ENCODE measurements at places on chromosomes 7 and 10.

DNA sequence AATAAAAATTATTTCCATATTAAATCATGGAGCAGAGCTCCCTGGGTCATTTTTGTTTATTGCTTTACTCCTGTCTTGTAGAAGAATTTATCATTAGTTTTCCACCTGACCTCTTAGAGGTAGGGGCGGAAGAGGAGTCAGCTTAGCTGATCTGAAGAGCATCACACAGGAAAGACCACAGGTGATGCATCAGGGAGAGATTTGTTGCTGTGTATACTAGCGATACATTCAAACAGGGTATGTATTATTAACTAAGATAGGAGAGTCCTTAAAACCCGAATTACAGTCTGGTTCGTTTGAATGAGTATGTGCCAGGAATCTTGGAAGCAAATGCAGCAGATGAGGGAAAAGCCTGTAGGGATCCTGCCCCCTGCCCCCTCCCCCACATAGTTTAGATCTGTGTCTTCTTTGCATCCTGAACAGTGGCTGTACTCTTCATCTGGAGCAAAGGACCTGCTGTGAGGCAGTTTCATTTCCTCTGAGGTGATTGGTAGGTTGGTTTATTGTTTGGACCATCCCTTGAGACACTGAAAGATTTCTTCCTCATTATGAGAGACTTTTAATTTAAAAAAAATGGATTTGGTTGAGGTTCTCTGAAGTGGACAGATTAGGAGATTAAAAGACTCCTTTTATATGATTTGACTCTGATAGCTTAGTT lies 177.0 kb downstream of the SND1 start:
- DNase-seq, result no peak

- no peak for DNase-seq
Observed at GRCh38 chr7:66905689-66906088, 15.3 kb upstream of the TMEM248 start.

DNA sequence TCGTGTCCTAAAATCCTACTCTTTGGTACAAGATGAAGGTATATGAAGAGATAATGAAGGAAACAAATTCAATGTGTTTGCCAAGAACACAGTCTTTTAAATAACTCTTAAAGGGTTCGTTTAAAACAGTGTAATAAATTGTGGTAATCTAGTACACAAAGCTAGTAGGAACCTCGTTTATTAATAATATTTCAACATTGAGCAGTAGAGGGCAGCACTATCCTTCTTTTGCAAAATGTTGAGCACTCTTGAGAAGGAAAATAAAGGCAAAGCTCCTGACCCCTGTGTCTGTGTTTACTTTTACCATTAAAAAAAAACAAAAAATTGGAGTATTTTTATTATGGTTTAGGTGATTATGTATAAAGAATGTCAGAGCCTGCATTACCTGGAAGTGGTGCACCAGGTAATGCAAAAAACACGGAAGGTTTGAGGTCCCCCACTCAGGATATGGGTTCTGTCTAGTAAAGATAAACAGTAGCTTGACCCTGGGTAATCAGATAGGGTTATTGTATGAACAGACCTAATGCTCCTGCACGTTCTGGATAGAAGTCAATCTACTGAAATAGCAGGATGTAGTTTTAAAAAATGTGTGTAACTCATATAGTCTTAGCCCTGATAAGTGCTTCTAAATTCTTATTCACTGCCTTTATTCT lies 5.7 kb upstream of the GOT1 start:
- DNase-seq, result peak; percentile 31

DNA sequence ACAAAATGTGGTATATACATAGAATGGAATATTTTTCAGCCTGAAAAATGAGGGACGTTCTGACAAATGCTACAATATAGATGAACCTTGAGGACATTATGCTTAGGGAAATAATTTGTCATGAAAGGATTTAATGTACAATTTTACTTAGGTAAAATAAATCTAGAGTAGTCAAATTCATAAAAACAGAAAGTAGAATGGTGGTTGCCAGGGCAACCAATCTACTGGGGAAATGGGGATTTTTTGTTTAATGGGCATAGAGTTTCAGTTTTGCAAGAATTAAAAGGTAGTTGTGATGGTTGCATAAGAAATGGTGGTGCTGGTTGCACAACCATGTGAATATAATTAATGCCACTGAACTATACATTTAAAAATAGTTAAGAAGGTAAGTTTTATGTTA lies 296.0 kb upstream of the SP4 start:
- DNase-seq, result no peak

DNA sequence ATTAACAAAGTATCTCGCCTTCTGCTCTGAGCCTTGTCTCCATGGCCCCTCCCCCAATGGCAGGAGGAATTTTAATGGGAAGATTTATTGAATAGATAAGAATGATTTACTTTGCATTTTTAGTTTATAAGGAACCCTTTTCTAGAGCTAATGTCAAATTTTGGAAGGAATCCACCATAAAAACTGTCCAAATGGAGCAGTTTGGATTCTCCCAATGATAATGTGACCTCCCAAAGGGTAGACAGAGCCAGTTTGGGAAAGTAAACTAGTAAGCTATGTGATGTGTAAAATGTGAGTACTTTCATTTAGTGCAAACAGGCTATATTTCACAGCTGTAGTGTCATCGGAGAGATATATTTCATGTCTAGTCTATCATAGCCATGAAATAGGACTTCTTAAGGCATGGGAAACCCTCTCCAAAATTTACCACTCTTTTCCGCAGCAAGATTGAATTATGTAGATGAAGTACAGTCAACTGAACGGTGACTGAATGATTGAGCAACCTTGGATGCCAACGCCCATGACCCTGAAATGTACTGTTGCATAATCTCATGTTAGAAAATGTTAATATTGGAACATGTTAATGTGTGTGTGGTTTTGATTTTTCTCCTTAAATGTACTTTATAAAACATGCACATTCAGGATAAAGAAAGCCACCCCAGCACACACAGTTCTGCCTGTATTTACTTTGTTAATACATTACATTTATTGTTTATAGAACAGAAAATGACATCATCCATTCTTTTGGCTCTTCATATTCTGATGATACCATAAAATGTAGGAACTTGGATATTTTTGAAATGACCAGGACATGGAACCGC lies 140.6 kb downstream of the NRP1 start:
- no peak for DNase-seq

- DNase-seq, result no peak
Observed at GRCh38 chr10:50456719-50457118, 167.0 kb downstream of the SGMS1 start.

GRCh38 chr10:100775386-100775785 lies 30.0 kb downstream of the PAX2 start:
- DNase-seq, result no peak

DNA sequence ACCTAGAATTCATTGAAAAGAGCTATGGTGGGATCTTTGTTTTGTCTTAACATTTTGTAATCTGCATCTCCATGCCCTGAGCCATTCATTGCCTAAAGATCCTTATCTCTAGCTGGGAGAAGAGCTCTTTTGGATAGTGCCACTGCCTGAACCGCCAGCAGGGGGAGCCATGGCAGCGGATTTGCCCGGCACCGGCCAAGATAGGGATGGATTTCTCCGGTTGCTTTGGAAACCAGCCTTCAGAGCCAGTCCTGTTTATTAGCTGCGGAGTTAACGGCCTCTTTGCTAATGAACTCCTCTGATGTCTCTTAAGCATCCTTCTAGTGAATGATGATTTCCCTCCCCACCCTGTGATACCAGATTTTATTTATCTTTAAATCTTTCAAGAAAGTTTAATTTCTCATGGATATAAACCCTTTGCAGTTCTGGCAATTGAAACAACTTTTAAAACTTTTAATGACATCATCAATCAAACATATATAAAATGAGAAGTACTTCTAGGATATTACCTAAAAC lies 58.2 kb upstream of the LYZL2 start:
- DNase-seq, result peak; percentile 39

DNA sequence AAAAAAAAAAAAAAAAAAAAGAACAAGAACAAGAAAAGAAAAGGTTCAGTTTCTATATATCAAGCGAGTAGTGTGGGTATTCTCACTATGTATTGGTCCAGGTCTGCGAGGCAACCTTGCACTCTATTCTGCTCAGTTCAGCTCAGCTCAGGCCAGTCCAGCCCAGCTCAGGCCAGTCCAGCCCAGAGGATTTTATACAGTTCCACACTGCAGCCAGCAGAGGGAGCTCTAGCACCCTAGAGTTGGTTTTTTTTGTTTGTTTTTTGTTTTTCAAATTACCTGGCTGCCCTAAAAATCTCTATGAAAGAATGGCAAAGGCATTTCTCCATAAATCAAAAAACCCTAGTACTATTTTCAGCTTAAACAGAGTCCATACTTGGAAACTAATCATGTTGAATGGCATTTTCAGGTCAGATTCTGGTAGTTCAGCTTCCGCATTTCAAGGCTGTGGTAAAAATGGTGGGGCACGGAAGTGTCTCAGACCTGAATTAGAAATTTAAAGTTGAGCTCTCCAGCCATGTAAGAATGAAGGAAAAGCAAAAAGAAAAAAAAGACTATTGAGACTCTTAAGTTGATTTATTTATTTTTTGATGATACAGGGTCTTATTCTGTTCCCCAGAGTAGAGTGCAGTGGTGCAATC lies 55.2 kb upstream of the GSDME start:
- DNase-seq, result no peak

- DNase-seq, result no peak
Observed at GRCh38 chr7:99255463-99255862, 17.2 kb upstream of the MYH16 start.

- DNase-seq, result no peak
Observed at GRCh38 chr10:23432166-23432565, 6.7 kb upstream of the OTUD1 start.

DNA sequence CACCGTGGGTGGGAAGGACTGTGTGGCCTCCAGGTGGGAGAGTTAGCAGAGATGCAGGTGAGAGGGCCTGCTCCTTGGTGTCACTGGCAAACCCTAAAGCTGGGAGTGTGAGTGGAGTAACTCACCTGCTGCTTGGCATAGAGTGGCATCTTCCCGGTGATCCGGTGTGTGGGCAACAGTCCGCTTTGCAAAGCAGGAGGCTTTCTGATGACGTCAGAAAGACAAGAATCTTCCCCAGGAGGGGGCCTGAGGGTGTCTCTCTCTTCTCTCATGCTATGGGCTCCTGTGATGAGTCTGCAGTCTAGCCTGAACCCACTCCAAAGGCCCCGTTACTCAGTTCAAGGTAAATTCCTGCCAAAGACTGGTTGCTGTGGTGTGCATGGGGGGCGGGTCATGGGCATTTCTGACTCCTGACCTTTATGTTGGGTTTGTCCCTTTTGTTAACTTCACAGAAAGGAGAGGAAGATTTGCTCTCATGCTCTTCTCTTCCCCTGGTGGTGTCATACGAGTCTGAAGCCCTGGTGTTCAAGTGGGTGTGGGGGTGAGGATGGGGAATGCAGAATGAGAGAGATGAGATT lies 187.9 kb downstream of the GATA3 start:
- no peak for DNase-seq

- no peak for DNase-seq
Observed at GRCh38 chr10:109939315-109939961, 16.1 kb upstream of the XPNPEP1 start.

- DNase-seq, result no peak
Observed at GRCh38 chr7:81562581-81562980, 207.3 kb downstream of the HGF start.

- DNase-seq, result no peak
Observed at GRCh38 chr10:117476281-117476680, 66.3 kb upstream of the EMX2 start.

DNA sequence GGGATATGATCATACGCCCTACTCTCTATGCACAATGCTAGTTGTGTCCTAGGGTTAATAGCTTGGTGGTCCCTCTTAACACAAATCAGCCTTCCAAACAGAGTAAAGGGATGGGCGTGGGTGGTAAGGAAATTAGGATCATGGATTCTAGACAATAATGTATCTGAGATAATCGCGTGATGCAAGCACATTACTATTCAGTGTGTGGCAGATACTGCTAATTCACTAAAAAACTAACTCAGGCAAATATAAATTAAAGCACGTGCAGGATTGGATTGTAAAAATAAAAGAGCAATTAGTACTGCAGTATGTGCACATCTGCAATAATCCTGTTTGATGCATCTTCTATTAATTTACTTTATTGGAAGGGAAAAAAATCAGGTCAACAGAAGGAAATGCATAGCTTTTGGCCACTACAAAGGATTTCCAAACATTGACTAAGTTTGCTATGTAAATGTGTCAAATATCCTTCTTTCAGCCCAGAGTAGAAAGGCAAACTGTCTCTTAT lies 22.0 kb downstream of the TWIST1 start:
- DNase-seq, result no peak

GRCh38 chr10:97810446-97810845 lies 38.6 kb upstream of the SFRP5 start:
- DNase-seq, result no peak

DNA sequence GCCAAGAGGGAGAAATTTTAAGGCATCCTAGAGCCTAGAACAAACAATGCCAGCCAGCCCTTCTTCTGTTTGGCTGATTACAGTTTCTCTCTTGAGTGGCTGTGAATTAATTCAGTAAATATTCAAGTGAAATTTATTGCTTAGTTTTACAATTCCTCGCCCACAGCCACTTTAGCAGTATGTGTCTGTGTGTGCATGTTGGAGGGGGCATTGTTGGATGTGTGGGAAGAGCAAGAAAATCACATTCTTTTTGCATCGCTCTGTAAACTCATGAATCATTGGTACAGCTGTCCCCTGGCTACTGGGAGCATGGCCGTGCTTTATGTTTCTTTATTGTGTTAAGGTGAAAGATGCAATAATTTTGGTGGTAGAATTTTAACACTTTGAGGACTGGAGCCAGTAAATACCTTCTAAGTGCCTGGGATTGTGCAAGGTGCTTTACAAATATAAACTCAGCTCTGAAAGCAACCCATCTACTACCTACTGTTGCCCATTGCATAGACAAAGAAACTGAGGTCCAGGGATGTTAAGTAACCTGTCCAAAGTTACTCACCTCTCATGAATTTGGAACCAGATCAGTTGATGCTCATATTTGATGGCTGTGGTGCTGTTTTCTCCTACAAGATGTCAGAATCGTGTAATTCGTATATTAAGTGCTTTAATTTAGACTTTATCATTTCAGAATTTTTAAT lies 89.9 kb upstream of the BTBD16 start:
- no peak for DNase-seq

- DNase-seq, result no peak
Observed at GRCh38 chr10:50604809-50605208, 18.9 kb downstream of the SGMS1 start.

DNA sequence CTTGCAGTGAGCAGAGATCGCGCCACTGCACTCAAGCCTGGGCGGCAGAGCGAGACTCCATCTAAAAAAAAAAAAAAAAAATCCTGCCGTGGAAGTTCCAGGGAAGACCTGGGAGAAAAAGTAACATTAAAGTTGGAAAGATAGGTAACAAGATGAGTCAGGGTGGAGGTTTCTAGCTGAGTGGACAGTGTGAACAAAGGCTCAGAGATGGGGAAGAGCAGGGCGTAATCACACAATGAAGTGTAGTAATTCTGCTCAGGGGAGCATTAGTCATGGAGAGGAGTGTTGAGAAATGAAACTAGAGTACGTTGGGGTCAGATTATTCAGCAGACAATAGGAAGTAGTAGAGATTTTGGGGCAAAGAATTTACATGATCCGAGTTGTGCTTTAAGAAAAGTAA lies 21.6 kb upstream of the WASL start:
- DNase-seq, result peak; percentile 51

DNA sequence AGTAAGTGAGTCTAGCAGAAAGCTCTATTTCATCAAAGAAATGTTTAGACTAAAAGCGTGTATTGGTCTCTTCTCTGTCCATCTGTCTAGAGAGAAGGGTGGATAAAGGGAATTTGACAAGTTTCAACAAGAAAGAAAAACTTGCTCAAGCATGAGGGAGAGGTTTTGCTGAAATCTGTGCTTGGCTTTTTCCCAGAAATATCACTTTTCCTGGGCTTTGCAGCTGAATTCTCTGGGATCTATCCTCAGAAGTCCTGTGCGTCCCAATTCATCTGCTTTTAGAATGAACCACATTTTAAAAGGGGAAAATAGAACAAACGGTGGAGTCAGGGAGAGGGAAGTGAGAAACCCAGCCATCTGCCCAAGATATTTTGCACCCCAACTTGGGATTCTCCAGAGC lies 59.6 kb upstream of the CELF2 start:
- DNase-seq, result no peak

All from astrocyte of the cerebellum (primary cell).